Astrocyte of the spinal cord (primary cell): ENCODE measurements at places on chromosomes 5 and 9.

- no peak for DNase-seq
Measured at GRCh38 chr5:67249590-67249895, 52.9 kb upstream of the CD180 start.

DNA sequence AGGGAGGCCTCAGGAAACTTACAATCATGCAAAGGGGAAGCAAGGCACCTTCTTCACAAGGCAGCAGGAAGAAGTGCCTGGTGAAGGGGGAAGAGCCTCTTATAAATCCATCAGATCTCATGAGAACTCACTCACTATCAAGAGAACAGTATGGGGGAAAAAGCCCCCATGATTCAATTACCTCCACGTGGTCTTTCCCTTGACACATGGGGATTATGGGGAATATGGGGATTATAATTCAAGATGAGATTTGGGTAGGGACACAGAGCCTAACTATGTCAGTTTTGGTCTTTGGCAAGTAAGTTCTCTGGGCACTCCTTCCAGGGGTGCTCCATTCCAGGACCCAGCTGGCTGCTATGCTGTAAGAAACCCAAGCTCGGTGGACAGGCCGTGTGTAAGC is 275.3 kb upstream of the TUT7 start:
- DNase-seq: no peak

GRCh38 chr5:158487664-158488063 is 612.1 kb downstream of the EBF1 start:
- no peak for DNase-seq

DNA sequence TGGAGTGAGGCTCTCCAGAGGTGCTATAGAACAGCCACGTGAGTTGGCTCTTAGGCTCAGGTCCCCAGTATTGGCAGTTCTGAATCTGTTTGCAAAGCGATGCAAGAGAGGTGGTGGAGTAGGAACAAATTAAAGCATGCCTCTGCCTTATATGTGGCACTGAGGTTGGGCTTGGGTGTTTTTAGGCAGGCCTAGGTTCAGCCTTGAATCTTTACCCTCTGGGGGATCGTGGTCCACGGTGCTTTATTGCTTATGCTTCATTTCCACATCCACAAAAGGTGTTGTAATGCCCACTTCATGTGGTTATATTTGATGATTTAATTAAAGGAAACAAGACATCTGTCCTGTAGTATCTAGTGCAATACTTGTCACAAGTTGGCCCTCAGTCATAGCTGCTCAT is 56.2 kb downstream of the CD180 start:
- DNase-seq: no peak

DNA sequence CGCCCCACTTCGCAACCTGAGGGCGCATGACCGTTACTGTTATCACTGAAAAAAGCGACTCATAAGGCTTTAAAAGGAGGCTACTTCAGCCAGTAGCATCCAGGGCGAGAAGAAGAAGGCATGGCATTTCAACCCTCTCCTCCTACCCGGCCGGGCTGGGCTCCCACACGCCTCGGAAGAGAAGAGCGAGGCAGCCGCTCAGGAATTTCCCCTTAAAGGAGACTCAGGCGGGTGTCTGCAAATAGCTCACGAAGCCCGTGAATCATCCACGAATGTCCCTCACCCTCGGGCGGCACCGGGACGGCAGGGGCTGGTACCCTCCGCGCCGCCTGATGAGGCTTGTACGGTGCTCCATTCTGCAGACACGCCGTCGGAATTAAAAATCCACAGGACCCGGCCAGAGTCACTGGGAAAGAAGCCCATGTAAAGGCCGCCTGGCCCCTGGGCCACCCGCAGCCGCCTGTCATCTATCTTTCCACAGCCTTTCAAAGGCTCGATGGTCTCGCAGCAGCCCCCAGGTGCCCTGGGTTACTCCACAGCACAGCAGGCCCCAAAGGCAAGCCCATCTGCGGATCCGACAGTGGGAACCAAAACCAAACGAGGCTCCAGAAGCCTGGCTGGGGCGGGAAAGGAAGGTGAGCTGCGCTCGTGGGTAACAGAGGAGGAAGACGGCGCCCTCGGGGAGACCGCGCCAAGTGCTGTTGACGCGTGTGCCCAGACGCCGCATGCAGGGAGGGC is 11.8 kb downstream of the SLC12A7 start:
- no peak for DNase-seq

GRCh38 chr9:120156376-120156775 is 423.6 kb downstream of the CDK5RAP2 start:
- no peak for DNase-seq

DNA sequence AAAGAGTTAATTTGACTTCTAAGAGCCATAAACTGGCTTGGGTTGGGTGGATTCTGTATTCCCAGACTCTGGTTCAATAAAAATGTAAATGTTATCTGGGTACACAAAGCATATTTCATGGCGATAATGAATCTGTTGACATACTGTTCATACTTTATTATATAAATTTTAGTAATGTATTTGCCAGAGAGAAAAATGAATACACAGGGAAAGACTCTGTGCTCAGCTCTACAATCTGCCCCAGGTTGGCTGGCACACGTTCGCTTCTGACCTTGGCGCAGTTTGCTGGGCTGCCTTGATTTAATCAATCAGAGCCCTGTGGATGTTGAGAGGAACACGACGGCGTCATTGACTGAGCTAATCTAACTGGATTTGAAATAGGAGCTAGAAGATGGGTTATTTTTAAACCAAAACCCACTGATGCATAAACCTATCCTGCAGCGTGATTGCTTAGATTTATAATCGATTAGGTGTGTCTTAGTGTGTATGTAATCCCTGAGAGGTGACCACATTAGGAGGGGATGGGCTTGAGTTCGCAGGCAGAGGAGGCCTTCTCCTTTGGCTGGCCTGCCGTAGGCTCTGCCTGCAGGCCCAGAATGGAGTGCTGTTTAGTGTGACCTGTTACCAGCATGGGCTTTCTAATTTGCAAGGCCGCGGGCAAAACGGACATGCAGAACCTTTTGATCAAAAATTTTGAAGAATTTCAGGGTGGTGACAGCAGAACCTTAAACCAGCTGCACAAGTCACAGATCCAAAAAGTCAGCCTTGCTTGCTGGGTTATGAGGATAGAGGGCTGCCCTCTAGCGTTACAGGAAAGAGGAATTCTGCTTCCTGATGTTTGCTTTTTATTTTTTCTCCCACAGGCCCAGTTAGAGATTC is 3.9 kb upstream of the ADCY2 start:
- peak; percentile 32 for DNase-seq

GRCh38 chr5:107248066-107248695 is 422.6 kb downstream of the EFNA5 start:
- peak; percentile 50 for DNase-seq
